ENCODE measurements at places on chromosomes 5 and 9.

DNA sequence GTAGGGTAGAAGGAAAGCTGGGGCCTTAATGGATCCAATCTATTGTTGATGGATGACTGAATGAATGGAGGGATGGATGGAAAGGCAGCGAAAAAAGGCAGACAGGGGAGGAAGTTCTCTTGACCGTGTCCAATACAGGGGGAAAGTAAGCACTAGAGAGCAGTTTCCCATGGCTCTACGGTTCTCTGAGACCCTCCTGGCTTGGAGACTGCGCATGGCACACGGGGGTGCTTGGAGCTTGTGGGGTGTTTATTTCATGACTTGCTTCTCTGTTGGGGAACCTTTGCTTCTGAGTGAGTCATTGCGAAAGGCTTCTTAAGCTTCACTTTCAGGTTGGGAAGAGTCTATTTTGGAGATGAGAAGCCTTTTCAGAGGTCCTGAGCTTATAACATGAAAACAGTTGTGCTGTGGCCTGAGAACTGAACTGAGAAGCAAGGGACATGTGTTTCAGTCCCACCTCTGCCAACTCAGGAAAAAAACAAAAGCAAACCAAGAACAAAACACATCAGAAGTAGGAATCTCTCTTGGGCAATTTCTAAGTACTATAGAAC lies 12.8 kb upstream of the TEX48 start:
- no peak for DNase-seq

- peak; percentile 80 for DNase-seq
These were observed 206.1 kb downstream of the SLIT3 start for GRCh38 chr5:169094586-169095409.

DNA sequence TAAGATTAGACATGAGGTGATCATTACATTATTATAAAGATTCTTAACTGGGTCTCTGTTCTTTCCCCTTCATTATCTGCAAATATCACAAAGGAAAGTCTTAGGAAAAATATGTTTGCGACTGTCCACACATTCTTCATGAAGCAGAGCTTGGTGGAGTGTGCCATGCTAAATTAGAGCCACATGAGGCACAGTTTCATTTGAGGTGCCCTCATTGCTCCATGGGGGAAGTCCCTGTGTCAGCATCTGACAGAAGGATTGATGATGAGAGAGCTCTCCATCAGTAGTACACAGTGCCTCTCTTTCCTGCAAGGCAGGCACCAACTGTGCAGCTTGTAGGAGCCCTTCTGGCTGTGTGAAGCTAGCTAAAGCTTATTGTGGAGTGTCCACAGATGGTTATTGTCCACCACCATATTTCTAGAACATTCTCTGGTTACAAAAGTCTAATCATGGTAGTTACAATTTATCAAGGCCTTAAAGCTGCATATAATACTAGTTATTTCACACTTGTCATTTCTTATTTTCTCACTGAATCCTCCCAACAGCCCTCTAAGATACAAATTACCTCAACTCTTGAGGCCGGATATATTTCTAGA lies 63.9 kb downstream of the C9orf152 start:
- DNase-seq = no peak

- no peak for DNase-seq
These were observed 652.4 kb upstream of the MEF2C start for GRCh38 chr5:89535411-89535810.

GRCh38 chr5:65834306-65834705 lies 92.1 kb upstream of the ERBIN start:
- no peak for DNase-seq

DNA sequence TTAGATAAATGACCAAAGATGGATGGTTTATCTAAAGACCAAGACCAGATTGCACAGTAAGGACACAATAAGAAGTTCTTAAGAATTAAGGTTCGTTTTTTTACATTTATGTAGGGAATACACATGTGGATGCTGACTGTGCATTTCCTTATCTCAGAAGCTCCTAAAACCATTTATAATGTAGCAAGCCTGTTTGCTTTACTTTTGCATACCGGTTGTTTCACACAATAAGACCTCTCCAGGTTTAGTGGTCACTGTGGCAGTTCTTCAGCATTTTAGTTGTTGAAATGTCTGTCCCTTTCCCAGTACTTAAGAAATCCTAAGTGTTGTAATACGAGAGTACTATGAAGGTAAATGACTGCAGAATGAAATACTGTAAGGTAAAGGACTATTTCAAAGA lies 43.6 kb downstream of the BASP1 start:
- no peak for DNase-seq

DNA sequence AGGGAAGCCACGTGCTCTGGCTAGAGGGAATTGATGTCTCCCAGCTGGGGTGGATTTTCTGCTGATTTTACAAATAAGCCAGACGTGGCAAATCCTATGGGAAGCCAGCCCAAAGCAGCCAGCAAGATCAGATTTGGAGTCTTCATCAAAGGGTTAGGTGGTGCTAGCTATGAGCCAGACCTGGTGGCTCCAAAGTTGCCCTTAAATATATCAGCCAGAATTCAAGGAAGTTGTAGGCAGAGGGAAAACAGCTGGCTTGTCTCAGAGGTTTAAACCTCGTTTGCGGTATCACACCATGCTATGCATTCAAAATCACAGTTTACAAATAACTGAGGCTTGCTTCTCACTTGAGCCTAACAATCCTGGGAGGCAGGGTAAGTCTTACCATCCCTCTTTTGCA lies 313.2 kb downstream of the MLLT3 start:
- no peak for DNase-seq

- peak; percentile 39 for DNase-seq
These were observed 58.0 kb downstream of the DOCK2 start for GRCh38 chr5:169695025-169695625.

DNA sequence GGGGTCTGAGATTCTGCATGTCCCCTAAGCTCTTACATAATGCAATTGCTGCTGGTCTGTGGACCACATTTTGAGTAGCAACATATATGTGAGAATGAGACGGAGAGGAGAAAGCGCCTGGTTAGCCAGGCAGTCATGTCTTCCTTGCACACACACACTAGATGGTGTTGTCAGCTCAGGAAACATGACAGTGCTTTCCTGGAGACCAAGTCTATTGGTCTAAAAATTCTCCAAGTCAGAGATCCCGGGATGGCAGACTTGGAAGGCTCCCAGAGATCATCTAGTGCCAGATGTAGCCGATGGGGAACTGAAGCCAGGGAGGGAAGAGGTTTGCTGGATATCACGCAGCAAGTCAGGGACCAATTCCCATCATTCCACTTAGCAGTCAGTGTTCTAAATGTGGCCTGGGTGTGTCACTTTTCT lies 53.4 kb downstream of the GALNT12 start:
- peak; percentile 96 for DNase-seq

DNA sequence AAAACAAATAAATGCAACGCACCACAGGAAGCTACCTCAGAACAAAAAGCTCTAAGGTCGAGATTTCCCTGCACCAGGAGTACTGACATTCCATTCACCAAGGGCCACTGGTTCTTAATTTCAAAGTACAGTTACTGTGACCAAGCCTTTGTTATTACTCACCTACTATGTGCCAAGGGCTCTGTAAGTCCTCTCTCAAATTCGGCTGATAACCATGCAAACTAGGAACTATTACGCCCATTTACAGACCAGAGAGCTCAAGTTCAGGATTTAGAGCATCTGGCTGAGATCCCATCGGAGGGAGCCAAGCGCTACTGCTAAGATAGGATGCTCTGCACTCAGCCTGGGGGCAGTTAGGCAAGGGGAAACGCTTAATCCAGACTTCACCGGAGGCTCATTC lies 5.6 kb downstream of the MYO10 start:
- no peak for DNase-seq

- no peak for DNase-seq
These were observed 576.1 kb downstream of the TLE4 start for GRCh38 chr9:80147866-80148265.

DNA sequence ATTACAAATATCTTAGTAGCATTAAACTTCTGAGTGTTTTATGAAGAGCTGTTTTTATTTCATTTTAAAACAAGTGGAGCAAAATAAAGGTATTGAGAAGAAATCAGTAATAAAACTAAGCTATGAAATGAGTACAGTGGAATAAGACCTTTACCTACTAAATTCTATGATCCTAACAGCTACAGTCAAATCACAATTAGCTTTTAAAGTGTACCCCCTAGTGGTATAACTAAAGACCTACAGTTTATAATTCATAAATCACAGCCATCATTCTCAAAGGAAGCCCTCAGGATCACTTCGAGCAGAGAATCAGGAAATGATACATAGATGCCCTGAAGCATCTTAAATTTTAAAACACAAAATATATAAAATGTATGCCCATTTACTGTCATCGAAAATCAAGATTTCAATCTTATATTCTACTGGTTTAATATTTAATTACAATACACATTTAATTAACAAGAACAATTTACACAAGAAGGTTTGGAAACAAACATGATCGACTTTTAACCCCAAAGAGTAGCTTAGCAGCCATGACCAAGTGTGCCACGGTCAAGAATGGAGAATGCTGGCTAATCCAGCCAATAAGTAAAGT lies 12.3 kb downstream of the CCNH start:
- peak; percentile 44 for DNase-seq

DNA sequence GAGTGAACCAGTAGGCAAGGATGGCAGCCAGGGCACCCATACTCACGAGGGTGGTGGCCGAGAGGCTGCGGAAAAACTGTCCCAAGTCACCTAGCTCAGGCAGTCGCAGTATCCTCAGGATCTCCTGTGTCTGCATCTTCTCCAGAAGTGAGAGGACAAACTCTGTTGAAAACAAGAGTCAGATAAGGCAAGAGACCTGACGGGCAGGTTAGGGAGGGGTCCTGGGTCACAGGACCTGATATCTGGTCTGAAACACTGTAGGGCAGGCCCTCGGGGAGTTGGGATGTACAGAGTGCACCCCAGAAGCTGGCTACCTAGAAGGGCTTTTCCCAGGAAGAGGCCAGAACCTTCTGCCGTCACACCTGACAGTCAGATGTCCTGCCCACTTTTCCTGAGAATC lies 17.4 kb downstream of the ACSL6 start:
- no peak for DNase-seq

- DNase-seq = peak; percentile 18
These were observed 13.1 kb downstream of the UHRF2 start for GRCh38 chr9:6426117-6426516.

DNA sequence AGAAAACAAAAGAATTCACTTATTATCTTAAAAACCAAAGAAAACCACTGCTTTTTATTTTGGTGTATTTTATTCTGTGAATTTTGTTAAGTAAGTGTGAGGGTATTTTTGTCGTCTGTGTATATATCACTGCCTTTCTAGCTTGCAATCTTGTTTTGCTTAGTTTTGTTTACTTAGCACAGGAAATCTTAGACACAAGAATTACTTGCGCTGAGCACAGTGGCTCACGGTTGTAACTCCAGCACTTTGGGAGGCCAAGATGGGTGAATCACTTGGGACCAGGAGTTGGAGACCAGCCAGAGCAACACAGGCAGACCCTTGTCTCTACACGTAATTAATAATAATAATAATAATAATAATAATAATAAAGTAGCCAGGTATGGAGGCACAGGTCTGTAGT lies 230.3 kb downstream of the PAPPA start:
- DNase-seq = no peak

- no peak for DNase-seq
These were observed 1.8 kb downstream of the SHB start for GRCh38 chr9:38066914-38067858.

DNA sequence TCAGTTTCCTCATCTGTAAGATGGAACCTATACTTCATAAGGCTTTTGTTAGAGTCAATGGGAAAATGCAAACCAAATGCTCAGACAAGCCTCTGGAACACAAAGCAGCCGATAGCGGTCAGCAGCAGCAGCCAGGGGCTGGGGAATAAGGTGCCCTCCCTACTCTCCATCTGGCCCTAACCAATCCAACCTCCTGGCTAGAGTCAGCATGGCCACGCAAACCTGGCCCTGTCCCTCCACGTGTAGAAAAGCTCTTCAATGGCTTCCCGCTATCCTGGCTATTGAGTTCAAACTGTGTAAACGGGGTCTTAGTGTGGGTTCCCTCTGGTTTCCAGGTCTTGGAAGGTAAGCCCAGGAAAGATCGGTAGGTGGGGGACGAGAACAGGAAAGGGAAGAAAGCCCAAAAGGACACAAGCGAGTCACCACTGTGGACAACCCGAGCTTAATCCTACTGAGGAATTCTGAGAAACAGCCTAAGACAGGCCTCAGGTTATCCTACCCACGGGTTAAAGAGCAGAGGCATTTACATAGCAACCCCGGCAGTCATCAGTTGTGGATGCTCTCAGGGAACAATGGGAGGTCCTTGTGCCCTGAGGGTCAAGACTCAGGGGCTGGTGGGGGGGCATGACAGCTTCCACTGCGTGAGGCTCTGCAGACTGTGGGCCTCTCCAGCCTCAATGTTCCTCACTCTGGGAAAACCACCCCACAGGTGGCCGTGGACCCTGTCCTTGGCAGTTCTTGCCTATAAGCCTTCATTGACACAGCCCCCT lies 30.9 kb downstream of the FABP6 start:
- DNase-seq = no peak

DNA sequence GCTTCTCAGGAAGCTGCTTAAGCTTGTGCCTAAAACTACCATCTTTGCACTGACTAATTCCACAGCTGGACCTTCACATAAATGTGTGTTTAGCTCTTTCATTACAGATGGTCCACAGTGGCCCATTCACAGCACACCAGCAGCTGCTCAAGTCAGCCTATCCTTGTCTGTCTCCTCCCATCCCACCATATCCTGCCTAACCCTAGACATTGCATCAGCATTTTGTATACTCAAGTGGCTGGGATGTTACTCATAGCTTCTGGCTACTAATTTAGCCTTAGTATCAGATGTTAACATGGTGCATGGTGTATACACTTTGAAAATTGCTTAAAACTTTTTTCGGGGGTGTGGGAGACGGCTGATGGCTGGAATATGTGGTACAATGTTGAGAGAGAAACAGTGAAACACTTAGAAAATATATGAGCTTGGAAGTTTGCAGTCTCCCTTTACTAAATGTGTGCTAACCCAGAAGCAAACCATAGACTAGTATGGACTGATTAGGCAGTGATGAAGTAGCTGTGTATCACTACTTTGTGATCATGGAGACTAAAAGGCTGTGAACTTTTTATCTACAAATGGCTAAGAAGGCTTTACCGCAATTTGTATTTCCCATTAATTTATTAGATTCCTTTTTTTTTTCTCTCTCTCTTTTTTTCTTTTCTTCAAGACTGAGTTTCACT lies 83.1 kb downstream of the JMY start:
- peak; percentile 89 for DNase-seq

- no peak for DNase-seq
These were observed 7.7 kb downstream of the CXCL14 start for GRCh38 chr5:135571066-135571609.
